Femur (tissue), 1 donor: ENCODE measurements at places on chromosomes 13 and 19.

DNA sequence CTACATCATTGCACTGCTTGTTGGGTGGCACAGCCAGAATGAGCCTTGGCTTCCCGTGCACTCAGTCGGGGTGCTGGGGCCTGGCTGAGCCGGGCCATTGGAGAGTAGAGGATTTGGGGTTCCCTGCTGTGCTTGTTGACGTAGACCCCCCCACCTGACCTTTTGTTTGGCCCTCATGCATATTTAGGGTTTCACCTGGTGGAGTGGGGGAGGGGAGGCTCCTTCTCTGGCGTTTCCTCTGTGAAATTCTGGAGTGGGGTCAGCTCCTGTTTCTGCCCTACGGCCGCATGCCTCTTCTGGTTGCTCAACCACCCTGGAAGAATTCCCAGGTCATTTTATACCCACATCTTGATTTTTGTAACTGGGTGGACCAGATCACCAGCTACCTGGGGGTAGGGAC lies 82.8 kb downstream of the SIPA1L3 start:
- no peak for DNase-seq

- no peak for DNase-seq
These were observed 150.5 kb downstream of the TEX29 start for GRCh38 chr13:111470933-111471332.

GRCh38 chr19:7214324-7215089 lies 79.7 kb downstream of the INSR start:
- no peak for DNase-seq

DNA sequence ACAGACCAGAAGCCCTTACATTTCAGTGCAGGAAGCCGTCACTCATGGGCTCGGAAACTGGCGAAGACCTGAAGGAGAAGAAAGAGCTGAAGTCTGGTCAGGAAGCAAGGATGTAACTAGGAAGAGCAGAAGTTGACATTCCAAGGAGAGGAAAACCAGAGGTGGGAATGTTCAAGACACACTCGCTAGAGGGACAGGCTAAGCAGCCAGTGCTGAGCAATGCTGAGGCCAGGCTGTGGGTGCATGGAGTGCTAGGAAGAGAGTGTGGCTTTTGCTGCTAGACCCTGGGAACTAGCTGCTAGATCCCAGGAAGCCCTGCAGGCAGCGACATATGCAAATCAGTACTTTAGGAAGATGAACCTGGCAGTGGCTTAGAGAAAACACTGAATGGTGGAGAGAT lies 12.1 kb upstream of the URAD start:
- no peak for DNase-seq

DNA sequence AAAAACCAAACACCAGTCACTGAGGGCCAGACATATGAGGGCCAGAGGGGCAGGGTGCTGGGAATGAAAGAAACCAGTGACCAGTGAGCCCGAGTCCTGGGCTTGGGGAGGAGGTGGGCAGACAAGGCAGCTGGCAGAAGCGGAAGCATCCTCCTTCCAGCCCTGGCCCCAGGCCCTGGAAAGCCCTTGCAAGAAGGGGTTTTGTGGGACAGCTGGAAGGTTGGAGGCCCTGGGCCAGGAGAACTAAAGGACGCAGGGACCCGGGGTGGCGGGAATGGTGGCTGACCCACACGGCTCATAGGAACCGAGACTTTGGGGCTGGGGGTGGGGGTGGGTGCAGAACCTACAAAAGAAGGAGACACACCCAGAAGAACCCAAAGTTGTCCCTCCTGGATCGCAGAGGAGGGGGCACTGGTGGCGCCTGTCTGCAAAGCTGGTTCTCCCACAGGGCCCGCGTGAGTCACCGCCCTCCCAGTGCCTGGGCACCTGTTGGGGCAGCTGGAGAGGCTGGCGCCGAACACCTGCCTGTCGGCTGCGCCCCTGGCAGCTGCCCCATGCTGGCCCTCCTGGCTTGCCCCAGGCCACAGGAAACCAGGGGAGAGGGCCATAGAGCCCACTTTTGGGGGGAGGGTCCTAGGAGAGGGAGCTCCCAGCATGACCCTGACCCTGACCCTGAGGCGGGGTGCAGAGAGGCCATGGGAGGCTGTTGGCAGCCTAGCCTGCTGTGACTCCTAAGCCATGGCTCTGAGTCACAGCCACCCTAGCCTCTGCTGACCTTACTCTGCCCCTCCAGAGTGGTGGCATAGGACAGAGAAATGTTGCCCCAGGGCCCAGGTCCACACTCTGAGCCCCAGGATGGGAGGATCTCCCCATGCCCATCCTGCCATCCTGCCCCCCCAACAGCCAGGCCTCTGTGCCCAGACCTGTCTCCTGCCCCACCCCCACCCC lies 802 bp downstream of the DMPK start:
- peak; percentile 75 for DNase-seq

GRCh38 chr19:3955688-3956087 lies 15.2 kb downstream of the DAPK3 start:
- no peak for DNase-seq

GRCh38 chr19:18480006-18480691 lies 41.7 kb downstream of the ELL start:
- DNase-seq: peak; percentile 50

- DNase-seq: no peak
These were observed 1.8 kb upstream of the IFI30 start for GRCh38 chr19:18171605-18172327.

GRCh38 chr19:42433503-42434260 lies 6.5 kb upstream of the LIPE start:
- DNase-seq: peak; percentile 70

DNA sequence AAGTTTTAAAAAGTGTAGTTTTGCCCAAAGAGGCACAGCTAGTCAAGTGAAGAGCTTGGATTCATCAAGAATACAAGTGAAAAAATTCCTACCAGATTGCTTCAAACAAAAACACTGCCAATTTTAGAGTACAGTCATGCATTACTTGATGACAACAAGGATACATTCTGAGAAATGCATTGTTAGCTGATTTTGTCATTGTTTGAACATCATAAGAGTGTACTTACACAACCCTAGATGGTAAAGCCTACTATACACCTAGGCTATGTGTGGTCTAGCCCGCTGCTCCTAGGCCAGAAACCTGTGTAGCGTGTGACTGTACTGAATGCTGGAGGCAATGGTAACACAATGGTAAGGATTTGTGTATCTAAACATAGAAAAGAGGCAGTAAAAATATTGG lies 41.1 kb downstream of the TMTC4 start:
- no peak for DNase-seq

- peak; percentile 58 for DNase-seq
These were observed 1.4 kb upstream of the SAMD1 start for GRCh38 chr19:14091813-14092462.

GRCh38 chr13:43008596-43008995 lies 14.8 kb upstream of the DNAJC15 start:
- DNase-seq: no peak

DNA sequence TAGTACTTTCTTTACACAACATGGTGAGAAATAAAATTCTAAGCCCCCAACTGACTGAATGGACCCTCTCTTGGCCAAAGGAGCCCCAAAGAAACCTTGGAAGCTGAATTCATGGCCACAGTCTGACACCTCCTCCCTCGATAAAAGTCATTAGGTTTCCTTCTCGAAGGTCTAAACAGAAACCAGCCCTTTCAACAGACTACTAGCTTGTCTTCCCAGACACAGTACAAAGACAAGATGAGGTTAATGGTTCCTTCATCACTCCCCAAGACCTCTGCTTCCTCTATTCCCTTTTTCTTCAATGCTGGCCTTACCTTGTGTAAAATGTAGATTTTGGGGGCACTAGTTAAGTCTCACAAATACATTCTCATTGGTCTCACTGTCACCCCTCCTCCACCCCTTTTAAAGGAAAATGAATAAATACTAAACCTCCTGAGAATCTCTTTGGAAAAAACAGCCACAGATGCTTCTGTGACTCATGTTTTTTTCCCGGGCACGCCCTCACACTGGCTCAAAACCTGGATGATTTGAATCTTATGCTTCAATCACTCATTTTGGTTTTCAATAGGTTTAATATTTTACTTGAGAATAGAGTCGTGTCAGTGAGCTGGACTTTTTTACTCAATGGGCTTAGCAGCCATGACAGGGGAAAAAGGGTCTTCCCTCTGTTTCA lies 65.8 kb upstream of the MED4 start:
- DNase-seq: peak; percentile 22

DNA sequence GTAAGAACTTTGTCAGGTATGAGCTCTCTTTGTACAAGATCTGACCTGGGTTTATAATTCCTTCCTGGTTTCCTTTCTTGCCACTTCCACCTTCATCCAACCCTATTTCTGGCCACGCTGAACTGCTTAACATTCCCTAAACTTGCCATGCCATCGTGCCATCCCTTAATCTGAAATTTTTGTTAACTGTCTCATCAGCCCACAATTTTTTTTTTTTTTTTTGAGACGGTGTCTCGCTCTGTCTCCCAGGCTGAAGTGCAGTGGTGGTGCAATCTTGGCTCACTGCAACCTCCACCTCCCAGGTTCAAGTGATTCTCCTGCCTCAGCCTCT lies 144.6 kb downstream of the GGACT start:
- DNase-seq: no peak

- no peak for DNase-seq
These were observed 13.0 kb upstream of the SIGLEC11 start for GRCh38 chr19:49973987-49974386.

GRCh38 chr19:17281391-17282304 lies at the start of gene ANKLE1:
Gene ANKLE1 (plus strand): TSS chr19:17281901. CDS start chr19:17281921, 20 bp downstream.
- DNase-seq: peak; percentile 63

- DNase-seq: no peak
These were observed 185.3 kb upstream of the TMTC4 start for GRCh38 chr13:100859861-100860260.

DNA sequence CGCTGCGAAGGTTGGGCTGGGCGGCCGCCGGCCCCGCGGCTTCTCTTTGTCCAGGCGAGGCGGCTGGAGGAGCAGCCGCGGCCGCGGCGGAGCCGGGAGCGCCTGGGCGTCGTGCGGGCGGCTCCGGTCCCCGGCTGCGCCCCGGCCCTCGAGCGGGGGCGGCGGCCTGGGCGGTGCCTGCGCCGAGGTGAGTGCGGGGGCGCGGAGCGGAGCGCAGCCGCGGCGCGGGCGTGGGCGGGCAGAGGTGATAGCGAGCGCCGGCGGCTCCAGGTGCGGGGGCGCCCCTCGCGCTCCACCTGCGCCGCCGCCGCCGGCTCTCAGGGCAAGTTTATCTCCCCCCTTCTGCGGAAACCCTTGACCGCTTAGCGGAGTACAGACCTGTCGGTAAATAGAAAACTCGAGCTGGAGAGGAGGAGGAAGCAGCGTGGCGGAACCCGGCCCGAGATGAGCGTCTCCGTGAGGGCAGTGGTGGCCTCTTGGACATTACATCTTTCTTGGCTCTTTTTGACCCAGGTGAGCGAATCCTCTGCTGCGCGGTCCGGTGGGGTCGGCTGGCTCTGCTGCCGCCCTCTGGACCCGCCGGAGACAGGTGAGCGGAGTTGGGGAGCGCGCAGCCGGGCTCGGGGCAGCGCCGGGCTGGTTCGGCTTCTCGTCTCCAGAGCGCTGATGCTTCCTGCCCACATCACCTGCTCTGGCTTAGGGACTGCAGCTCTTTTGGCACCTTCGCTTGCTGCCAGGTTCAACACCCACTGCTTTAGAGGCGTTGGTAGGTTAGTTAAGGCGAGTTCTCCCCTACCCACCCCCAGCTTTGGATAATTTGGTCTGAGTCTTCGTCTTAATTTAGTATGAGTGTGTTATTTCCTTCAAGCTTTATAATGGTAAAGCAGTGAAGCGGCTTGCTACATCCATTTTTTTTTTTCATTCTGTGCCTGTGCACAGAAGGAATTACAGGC lies at the start of gene MTUS2:
Gene MTUS2, plus strand, starts transcription at position 241 of the 953 bp plus-strand sequence.
- no peak for DNase-seq

- no peak for DNase-seq
These were observed 10.9 kb downstream of the TIMM13 start for GRCh38 chr19:2416321-2417097.

- DNase-seq: no peak
These were observed 827.7 kb upstream of the PCDH9 start for GRCh38 chr13:68057836-68058235.

- no peak for DNase-seq
These were observed 46.5 kb downstream of the RCBTB2 start for GRCh38 chr13:48486362-48486761.

DNA sequence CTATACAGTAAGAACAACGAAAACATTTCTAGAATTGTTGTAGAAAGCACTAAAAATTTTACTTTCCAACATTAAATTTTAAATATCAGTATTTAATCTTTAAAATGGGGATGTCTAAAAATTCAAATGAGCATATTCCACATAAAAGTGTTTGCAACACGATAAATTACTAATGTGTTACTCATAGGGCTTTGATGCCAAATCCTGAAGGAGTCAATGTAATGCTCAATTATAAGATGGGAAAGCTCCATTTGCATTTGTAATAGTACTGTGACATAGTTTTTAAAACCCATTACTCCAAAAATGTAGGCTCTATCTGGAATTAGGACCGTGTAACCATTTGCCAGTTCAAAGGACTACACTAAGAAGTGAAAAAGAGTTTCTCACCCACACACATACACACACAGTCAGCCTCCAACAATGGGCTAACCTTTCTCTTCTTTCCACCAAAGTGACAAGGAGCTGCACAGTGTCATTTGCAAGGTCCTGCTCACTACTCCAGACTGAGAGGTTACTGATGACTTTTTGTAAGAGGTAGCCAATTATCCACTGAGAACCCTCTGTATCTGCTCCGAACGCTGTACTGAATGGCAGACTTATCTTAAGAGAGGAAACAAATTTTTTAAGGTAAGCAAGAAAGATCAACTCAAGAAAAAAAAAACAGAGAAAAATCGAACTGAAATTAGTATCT lies 26.1 kb upstream of the EEF1AKMT1 start:
- no peak for DNase-seq

GRCh38 chr19:35346193-35347052 lies 1.3 kb upstream of the FFAR1 start:
- no peak for DNase-seq

- no peak for DNase-seq
These were observed 84.8 kb downstream of the ING1 start for GRCh38 chr13:110798081-110798994.

DNA sequence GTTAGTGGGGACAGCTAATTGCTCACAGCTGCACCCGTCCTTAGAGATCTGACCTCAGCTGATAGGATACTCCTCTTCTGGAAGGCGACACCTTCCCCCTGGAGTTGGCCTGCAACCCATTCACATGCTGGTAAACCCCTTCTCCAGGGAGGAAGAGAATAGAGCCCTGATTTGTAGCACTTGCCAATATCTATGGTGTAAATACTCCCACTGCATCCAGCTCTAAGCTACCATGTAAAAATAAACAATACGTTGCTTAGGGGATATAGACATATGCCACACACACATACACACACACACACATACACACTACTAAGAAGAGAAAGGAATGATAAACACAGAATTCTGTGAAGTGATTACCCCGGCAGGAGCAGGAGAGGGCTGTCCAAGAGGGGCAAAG lies 49.4 kb upstream of the KCTD15 start:
- no peak for DNase-seq

DNA sequence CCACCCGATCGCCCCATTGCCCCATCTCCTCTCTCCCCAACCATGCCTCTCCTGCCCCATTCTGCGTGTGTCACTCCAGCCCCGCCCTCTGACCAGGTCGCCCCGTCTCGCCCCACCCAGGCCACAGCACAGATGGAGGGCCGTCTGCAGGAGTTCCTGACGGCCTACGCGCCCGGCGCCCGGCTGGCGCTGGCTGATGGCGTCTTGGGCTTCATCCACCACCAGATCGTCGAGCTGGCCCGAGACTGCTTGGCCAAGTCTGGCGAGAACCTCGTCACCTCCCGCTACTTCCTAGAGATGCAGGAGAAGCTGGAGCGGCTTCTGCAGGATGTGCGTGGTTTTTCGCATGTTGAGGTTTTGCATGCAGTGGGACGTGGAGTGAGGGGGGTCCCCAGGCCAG lies 26.2 kb downstream of the MAST3 start:
- no peak for DNase-seq
